ENCODE measurements at places on chromosomes 5 and 9.

DNA sequence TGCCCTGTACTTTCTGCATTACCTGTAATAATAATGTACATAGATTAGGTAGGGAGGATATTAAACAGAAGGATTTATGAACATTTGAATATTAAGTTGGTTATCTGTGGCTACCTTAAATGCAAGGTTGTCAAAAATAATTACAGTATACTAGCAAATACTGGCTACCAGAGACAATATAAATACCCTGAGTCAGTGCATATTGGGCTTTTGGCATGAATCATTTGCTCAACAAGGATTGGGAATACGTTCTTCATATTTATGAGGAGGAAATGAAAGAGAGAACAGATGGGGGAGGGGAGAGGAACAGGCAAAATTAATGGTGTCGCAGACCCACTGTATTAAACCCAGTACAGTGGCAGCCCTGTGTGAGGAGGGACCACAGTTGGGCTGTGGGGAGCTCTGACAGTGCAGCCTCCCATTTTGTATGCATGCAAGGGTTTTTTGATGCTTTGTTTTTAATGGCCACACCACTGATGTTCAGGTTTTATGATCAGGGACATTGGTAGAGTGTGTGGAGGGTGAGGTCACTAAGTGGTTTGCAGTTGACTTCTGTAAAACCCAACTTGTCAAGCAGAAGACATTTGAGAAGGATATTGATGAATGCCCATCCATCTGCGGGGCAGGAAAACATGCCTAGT, 56.9 kb downstream of the MVB12B start:
- DNase-seq, result no peak

- DNase-seq, result no peak
Observed at GRCh38 chr9:131583836-131584555, 38.7 kb downstream of the PRRT1B start.

DNA sequence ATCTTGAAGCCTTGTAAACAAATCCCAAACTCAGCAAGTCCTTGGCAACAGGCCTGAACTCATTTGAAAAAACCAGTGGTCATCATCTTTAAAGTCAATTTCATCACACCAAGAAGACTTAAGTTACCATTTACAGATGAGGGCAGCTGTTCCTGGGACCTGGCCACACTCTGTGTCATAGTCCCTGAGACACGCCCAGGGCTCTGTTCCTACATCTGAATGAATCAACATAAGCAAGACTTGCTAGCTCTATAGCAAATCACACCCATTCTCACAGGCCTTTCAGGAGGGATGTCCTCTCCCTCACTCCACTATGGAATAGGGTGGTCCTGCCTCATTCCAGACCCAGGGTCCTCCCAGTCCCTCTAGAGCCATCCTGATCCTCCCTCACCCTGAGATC, 142.8 kb downstream of the NSG2 start:
- no peak for DNase-seq

- no peak for DNase-seq
Observed at GRCh38 chr9:14400658-14400995, 86.7 kb upstream of the NFIB start.

- no peak for DNase-seq
Observed at GRCh38 chr9:114785866-114786650, 19.8 kb downstream of the TNFSF15 start.

DNA sequence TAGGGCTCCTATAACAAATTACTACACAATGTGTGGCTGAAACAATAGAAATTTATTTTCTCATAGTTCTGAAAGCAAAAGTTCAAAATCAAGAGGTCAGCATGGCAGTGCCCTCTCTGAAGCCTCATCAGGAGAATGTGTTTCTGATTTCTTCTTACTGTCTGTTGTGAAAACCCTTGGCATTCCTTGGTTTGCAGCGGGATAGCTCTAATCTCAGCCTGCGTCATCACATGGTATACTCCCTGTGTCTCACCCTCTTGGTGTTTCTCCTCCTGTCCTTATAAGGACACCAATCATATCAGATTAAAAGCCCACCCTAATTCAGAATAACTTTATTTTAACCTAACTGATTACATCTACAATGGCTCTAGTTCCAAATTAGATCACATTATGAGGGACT, 87.5 kb upstream of the CDH9 start:
- no peak for DNase-seq

DNA sequence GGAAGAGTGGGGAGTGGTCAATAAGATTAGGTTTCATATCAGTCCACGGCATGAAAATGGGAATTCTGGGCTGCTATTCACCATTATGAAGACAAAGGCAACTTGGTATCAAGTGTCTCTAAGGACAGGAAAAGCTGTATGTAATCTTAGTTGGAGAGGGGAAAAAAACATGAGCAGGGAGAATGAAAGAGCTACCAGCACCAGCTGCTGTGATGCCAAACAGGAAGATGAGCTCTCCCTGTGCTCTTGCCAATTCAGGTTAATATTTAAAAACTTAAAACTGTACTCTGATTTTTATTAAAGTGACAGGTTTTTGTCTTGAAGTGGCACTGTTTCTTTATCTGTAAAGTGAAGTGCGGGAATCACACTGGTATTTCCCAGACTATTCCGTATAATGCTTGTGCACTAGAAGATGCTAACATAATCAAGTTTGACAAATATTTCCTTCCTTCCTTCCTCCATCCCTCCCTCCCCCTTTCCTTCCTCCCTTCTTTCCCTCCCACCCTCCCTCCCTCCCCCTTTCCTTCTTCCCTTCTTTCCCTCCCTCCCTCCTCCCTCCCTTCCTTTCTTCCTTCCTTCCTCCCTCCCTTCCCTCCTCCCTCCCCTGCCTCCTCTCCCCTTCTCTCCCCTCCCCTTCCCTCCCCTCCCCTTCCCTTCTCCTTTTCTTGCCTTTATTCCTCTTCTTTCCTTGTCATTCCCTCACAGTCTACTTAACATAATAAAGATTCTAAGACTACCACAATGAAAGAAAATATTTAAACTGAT, 1383.0 kb upstream of the C9orf72 start:
- no peak for DNase-seq

- no peak for DNase-seq
Observed at GRCh38 chr5:66884564-66885243, 288.5 kb downstream of the MAST4 start.

DNA sequence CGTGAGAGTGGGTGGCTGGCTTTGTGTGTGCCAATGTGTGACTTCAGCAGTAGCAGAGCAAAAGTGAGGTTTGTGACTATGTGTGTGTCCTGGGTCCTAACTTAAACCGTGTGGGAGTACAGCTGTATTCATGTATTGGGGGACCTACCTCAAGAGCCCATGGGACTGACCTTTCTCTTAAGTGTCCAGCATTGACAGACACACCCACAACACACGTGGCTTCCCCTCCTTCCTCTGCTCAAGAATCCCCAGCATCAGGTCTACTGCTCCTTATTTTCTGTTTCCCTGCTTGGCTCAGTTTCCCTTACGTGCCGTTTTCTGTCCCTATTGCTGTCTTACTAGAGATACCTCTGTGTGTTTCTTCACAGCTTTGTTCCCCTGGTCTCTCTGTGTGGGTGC, 616 bp downstream of the IL11RA start:
- DNase-seq, result no peak

DNA sequence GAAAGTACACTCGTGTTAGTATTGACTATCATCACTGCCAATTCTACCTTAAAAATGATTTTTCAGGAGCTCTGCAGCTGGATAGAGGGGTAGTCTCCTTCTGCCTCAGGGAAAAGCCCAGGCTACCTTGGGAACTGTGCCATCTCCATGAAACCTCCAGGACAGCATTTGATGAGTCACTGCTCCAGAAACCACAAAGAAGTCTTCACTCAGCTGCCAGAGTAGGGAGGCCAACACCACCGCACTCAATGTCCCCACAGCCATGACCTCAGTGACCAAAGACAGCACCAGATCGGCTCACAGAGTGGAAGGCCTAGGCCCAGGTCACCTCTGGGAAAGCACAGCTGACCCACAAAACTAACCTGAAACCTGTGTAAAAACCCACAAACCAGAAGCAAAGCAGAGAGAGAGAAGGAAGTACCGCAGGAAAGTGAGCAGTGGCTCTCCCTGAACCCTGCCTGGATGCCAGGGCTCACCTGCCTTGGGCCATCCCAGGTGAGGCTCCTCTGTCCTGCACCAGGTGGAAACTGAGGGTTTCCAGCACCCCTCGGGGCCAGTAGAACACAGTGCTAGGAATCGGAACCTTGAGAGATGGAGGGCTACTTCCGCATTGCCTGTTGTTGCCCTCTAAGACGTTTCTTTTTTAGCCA, 30.0 kb downstream of the S1PR3 start:
- DNase-seq, result no peak
